ENCODE measurements at places on chromosomes 1 and 21.

DNA sequence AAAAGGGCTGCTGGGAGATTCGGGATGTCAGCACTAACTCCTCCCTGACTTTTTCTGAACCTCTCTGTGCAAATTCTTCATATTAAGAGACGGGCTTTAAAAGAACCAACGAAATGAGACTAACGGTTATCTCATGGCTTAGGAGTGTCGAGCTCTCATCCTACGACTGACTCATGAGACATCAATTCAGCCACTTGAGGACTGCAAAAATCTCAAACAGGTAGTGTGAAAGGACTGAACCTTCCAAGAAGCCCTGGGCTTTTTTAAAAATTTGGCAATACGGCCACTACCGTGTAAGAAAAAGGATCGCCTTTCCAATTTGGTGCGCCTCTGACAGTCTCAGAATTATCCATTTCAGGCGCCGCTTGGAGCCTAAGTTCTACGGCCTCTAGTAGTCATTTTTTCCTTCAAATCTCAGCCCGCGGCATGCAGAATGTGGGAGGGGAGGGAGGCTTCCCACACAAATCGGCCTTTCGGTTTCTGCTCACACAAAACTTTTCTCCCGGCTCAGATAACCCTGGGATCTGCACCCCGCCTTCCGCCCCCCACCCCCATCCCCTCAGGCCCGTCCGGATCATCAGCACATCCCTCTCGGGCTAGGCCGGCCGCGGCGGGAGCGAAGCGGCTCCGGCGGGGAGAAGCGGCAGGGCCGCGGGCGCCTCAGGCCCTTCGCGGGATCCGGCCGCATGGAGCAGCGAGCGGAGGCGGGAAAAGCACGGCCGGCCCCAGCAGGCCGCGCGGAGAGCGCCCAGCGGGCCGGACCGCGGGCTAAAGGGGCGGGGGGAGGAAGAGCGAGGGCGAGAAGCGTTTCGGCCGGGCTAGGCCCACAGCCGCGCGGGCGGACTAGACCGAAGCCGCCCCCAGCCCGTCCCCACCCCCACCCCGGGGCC lies 618 bp downstream of the HNRNPR start:
- DNase-seq: no peak

- no peak for DNase-seq
Measured at GRCh38 chr1:86224651-86225310, 68.2 kb upstream of the COL24A1 start.

GRCh38 chr1:222042120-222042519 lies 300.2 kb upstream of the DUSP10 start:
- DNase-seq: no peak

GRCh38 chr1:16207318-16208269 lies 4.9 kb downstream of the ARHGEF19 start:
- no peak for DNase-seq

DNA sequence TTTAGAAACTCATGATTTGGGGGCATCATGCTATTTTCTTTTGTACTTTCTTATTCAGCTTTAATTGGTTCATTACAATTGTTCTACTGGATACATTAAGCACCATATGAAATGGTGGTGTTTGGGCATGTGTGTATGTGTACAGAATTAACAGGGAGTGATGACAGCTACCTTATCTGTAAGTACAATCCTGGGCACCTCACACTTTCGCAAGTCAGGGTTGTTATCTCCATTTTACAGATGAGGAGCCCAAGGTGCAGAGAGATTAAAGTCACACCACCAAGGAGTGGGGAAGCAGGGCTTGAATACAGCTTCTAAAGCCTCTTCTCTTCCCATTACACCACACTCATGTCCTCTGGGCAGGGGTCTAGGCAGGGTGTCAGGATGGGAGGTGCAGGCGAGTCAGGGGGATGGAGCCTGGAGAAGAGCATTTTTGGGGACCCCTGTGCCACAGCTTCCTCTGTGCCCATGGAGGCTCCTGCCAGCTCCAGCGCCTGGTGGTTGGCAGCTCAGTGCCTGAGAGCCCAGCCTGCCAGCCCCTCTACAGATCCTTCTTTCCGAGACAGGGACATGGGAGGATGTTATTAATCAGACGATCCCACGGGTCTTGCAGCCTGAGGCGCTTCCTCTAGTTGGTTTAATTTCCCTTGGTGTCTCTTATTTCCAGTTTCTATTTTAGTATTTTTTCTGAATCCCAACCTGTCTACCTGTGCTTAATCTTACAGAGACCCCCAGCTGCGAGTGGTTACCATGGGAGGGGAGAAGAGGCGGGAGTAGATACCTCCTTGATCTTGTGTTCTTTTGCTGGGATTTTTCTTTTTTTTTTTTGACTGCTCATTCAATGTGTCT lies 126.2 kb upstream of the CD34 start:
- no peak for DNase-seq

DNA sequence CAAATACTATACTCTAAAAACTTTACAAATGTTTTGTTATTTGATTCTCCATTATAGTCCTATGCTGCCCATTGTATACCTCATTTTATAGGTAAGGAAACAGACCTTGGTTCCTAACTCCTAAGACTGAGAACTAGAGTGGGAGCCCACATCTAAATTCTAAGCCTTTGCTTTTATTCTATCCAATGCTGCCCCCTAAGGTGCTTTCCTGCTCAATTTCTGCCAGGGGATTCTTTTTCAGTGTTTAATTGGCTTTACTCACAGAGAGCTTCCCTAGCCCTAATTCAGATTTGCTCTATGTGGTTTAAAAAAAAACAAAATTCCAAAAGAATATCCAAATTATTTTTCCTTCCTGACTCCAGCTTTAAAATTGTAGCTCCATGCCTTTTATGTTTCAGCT lies 64.5 kb downstream of the KIF14 start:
- DNase-seq: no peak

DNA sequence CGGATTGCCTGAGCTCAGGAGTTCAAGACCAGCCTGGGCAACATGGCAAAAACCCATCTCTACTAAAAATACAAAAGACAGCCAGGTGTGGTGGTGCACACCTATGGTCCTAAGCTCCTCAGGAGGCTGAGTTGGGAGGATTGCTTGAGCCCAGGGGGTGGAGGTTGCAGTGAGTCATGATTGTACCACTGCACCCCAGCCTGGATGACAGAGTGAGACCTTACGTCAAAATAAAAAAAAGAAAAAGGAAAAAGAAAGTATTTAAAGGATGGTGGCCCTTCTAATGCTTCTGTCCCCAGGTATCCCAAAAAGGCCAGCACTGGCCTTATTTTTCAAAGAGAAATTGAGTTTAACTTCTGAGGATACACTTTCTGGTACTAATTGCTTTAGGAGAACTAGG lies 1.7 kb downstream of the IKBKE start:
- DNase-seq: no peak
